ENCODE measurements at places on chromosomes 5 and 9.

DNA sequence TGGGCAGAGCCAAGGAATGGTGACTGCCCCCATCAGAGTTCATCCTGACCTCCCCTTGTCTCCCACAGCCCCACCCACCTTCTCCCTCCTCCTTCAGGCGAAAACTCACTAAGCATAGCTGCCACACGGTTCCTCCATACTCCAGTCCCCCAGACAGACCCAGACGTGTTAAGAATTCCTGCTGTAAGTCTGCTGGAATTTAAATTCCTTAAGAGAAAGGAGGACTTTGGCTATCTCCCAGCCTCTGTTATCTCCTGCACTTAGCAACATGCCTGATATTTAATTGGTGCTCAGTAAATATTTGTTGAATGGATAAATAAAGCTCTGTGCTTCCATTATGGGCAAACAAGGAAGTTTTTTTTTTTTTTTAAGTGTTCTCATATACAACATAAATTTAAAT, 213.7 kb downstream of the RFK start:
- DNase-seq = no peak

- DNase-seq = no peak
These were observed 47.5 kb downstream of the BARX1 start for GRCh38 chr9:93907551-93908199.

GRCh38 chr5:125151150-125151900, 404.9 kb upstream of the ZNF608 start:
- no peak for DNase-seq

DNA sequence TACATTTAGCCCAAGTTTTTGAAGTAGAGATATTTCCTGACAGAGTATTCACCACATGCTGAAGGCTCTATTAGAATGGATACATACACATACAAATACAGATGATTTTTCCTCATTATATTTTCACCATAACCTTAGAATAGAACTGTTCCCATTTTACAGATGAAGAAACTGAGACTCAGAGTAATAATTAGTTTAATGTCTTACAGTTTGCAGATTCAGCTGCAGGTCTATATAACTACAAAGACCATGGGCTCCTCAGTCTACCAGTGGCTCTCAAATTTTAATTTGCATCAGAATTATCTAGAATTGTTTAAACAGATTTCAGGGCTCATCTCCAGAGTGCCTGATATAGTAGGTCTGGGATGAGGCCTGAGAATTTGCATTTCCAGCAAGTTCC, 64.4 kb downstream of the GRAMD2B start:
- no peak for DNase-seq

DNA sequence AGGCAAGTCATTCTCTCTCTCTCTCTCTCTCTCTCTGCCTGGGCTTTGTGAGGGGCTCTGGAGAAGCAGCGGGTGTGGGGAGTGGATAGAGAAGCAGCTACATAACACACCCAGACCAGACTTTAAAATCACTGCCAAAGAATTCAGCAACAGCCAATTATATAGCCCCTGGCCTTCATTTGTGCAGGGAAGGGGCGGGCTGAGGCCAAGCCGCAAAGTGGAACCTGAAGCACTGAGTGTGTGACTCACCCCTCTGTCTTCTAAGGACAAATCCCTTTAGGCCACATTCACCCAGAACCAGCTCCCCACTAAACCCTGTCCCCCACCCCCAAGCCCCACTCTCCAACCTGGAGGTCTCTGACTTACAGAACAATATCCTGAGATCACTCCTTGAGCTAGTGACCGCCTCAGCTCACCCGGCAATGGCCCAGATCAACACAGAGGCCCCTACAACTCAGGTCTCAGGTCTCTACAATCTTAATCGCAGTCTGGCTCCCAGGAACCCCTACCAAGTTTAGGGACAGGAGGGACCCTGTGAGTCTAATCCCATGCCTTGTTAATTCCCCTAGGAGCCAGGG, 6.0 kb downstream of the B4GALT1 start:
- DNase-seq = peak; percentile 62
